ENCODE measurements at places on chromosomes 6 and 20.
A peak's percentile ranks its signal among the peaks of the same experiment; 100 is the strongest.

GRCh38 chr6:105364243-105364642, 38.6 kb downstream of the PREP start:
- no peak for DNase-seq

GRCh38 chr20:21380711-21381110, 16.6 kb downstream of the NKX2-4 start:
- no peak for DNase-seq

- DNase-seq = no peak
Observed at GRCh38 chr6:160132297-160132637, 10.7 kb downstream of the SLC22A1 start.

DNA sequence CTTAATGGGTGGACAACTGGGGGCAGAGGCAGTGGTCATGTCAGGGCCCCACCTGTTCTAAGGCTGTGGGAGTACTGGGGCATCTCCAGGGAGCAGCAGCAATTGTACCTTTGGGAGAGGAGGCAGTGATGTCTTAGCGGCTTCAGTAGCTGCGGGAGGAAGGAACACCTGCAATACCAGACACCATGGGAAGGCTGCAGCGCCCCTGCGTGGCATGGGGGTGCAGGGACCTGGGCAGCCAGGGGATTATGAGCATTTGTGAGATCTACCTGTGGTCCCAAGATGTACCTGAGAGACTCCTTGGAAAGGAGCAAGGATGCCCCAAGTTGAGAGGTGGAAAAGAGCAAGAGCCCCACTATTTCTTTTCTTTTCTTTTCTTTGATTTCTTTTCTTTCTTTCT, 112.1 kb upstream of the GPR6 start:
- no peak for DNase-seq

DNA sequence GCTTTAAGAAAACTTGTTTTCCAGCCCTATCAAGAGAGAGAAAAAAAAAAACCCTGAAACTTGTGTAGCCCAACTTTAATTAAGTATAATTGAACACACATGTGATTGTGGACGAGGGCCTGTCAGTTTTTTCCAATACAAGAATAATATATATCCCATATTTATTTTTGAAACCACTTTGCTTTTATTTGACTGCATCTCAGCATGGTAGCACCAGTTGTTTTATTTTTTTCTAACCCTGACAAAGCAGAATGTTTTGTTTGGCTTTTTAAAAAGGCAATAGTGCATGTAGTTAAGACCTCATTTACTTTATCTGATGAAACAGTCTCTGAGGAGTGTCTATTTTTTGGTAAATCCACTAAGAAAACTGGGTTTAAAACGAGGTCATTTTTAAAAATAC, 257.7 kb downstream of the CDKAL1 start:
- DNase-seq = no peak

DNA sequence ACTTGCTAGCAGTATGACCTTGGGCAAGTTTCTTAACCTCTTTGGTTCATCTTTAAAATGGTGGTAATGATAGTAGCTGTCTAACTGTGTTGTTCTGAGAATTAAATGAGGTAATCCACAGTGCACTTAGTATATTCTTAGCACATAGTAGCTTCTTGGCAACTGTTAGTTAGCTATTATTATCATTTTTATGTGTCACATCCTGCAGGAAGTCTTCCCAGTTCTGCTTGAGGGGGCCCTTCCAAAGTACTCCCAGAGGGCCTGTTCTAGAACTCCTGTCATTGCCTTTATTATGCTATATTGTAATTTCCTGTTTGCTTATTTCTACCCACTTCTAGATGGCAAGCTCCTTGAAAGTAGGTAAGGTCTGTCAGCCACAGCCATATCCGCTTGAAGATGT, 30.6 kb downstream of the ANKS1A start:
- no peak for DNase-seq

- no peak for DNase-seq
Observed at GRCh38 chr6:152127432-152128165, 320.1 kb downstream of the ESR1 start.

DNA sequence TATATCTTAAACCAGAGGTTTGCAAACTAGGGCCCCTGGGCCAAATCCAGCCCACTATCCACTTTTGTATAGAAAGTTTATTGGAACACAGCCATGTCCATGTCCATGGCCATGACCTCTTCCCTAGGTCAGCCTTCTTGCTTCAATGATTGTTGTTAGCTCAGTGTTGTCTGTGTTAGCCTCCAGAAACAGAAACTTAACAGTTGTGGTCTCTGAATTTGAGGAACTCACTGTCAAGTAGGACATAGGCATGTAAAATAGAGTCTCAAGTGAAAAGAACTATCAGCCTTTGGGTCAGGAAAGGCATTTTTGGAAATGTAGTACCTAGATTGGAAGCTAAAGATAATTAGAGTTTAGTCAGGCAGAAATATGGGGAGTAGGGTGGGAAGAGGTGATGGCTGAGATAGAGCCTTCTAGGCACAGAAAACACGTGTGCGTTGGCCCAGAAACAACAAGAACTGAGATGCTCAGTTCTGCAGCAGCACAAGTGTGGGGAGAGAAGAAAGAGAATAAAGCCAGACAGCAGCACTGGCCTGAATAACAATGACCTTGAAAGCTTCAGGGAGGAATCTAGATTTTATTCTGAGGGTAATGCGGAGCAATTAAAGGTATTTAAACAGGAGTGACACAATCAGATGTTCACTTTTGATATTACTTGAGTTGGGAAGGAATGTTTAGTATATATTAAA, 87.0 kb upstream of the OLIG3 start:
- DNase-seq = no peak

GRCh38 chr6:63371104-63371715, 51.4 kb upstream of the LGSN start:
- DNase-seq = no peak

- no peak for DNase-seq
Observed at GRCh38 chr6:128150376-128150775, 249.5 kb upstream of the THEMIS start.

GRCh38 chr20:43751167-43752050, 24.6 kb upstream of the GTSF1L start:
- DNase-seq = peak; percentile 84

DNA sequence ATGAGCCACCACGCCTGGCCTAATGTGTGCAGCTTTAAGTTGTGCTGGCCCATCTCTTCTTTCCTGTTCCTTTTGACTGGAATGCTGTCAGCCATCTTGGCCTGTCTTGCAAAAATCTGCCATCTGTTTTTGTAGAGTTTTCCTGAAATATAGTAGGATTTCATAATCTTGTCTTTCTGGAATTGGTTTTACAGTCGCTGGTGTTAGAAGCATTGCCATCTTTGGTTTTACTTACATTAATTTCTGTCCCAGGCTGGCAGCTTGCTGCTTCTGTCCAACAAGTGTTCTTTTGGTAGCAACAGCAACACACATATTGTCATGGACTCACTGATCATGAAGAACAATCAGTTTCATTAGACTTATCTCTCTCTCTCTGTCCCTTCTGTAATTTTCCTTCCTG, 29.1 kb upstream of the TULP1 start:
- DNase-seq = no peak

DNA sequence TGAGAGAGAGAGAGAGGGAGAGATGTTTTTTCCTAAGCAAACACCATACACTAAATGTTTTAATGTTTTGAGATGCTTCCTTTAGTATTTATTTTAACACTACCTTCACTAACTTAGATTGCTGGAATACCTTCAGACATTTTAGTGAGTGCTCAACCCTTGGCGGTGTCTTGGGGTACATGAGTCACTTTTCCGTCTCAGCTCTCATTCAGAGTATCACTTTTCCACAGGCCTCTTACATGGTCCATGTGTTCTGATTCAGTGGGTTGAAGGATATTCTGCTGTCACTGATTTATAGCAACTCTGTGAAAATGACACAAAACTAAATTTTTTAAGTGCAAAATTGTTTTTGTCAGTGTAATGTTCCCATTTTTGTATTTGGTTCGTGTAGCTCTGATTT, 217.9 kb downstream of the CLVS2 start:
- DNase-seq = no peak

- DNase-seq = no peak
Observed at GRCh38 chr20:63687419-63688178, 8.9 kb upstream of the TNFRSF6B start.

GRCh38 chr20:13102694-13103093, 93.9 kb downstream of the SPTLC3 start:
- DNase-seq = no peak

- DNase-seq = no peak
Observed at GRCh38 chr6:9948678-9949077, 466.2 kb downstream of the TFAP2A start.

DNA sequence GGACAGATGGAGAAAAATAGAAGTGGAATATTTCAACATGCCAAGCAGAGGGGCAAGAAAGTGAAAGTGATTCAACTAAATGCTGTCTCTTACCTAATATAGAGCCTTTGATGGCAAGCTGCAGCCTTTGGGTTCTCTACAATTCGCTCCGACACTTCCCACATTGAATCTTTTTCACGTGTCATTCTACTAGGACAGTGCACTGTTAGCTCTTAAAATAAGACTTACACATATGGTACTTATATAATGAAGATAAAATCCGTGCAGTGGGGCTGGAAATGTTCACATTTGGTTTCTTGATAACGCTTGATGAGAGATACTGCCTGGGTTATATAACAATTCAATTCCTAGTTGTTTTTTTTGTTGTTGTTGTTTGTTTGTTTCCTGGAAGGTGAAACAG, 502.4 kb downstream of the LMBRD1 start:
- DNase-seq = no peak

DNA sequence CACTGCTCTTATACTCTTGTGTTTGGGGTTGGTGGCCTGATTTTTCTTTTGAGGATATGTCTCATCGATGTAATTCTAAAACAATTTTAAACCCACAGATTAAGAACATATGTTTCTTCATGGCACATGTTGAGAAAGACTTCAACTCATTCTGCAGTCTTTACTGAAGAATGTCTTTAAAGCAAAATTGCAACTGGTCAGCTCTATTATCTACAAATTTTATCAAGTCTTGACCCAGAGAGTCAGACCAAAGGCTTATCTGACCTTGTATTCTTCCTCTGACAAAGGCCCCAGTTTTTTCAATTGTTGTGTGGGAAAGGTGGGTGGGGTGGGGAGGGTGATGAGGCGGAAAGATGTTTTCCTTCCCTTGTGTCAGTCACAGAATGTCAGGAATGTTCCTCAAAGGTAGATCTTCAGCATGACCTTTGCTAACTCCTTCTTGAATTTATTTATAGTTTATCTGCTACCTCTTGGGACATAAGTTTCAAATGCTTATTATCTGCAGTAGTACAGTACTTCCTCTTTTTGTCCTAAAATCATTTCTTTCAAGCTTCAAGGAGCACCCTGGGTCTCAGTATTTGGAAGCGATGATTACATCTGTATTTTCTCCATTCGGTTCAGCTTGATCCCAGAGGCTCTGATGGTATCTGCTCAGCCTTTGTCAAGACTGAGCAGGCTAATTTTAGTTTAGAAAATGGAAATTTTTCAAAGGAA, 63.2 kb upstream of the TIAM2 start:
- no peak for DNase-seq

- DNase-seq = peak; percentile 37
Observed at GRCh38 chr20:39861381-39861780, 827.7 kb downstream of the MAFB start.

DNA sequence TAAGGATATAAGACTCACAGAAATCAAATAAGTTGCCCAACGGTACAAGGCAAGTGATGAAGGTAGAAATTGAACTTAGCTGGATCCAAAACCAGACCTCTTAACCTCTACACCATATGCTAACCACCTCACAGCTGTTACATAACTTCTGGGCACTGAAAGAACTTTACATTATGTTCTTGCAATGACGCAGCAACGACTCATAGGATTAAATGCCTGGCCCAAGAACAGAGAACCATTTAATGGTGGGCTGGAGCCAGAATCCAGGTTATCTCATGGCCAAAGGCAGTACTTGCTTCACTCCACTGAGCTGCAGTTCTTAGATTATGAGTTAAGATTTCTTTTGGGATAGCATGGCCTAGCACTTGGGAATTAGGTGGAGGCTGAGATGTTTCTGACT, 4.4 kb downstream of the TRMT6 start:
- DNase-seq = no peak

DNA sequence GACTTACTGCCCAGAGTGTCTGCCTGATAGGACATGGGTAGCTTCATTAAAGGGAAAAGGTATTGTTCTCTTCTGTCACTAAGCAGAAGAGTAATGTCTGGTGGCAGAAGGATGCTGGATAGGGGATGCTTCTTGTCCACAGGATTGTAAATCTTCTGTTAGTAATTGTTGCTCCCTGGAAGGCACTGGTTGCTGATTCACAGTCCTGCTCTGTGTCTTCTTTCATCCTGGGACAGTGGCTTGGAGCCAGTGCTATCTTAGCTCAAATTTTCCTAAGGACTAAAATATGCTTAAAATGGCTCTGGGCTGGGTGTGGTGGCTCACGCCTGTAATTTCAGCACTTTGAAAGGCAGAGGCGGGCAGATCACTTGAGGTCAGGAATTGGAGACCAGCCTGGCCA, 48.0 kb downstream of the SYTL3 start:
- no peak for DNase-seq

GRCh38 chr6:38973178-38974057, 75.2 kb upstream of the GLP1R start:
- peak; percentile 68 for DNase-seq

DNA sequence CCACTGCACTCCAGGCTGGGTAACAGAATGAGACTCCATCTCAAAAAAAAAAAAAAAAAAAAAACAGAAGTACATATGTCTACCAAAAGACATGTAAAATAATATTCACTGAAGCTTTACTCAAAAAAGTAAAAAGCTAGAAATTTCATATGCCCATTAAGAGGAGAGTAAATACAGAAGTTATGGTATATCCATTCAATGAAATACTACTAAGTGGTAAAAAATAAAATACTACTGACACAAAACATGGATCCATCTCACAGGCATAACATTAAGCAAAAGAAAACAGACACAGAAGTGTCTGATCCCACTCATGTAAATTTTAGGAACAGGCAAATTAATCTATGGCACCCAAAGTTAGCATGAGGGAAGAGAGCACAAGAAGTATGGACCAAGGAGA, 52.6 kb downstream of the TASP1 start:
- DNase-seq = no peak

DNA sequence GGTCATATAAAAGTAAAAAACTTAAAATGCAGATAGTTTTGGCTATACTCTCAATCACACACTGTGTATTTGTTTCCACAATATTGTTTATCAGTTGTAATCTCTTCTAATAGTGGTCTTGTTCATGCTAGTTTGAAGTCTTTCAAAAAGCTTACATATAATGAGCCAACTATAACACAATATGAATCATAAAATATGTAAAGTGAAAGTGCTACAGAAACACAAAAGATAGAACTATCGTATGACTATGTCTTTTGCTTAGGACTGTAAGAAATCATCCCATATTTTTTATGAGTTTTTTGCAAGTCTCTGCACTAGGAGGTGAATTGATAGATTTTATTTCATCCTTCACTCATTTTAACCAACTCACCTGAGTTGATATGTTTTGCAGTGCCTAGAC, 136.0 kb downstream of the MMUT start:
- DNase-seq = no peak

DNA sequence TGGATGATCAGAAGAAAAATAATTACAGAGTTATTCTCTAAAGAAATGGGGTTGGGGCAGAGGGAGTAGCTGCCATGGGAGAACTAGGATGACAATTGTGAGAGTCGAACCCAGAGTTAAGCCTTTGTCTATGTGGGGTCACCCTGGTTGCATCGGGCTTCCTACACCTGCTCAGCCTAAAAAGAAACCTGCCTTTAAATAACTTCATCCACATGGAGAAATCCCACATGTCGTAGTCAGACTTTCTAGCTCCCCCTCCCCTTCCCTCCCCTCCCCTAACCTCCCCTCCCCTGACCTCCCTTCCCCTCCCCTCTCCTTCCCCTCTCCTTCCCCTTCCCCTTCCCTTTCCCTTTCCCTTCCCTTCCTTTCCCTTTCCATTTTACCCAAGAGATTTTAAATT, 14.7 kb downstream of the VIP start:
- no peak for DNase-seq

- no peak for DNase-seq
Observed at GRCh38 chr6:142953373-142954273, 8.6 kb upstream of the HIVEP2 start.
